ENCODE measurements at places on chromosomes 16 and 17. TPM values are rescaled to one million over a fixed set of nuclear protein-coding genes. Genes with fewer than 3 reads are reported as not detected.

The PRR35 gene
- not detected for total RNA-seq

- DNase-seq, result no peak
These were observed 11.2 kb downstream of the NCBP3 start for GRCh38 chr17:3834811-3835210.

- DNase-seq, result no peak
These were observed 20.0 kb downstream of the SLC43A2 start for GRCh38 chr17:1608676-1609075.

DNA sequence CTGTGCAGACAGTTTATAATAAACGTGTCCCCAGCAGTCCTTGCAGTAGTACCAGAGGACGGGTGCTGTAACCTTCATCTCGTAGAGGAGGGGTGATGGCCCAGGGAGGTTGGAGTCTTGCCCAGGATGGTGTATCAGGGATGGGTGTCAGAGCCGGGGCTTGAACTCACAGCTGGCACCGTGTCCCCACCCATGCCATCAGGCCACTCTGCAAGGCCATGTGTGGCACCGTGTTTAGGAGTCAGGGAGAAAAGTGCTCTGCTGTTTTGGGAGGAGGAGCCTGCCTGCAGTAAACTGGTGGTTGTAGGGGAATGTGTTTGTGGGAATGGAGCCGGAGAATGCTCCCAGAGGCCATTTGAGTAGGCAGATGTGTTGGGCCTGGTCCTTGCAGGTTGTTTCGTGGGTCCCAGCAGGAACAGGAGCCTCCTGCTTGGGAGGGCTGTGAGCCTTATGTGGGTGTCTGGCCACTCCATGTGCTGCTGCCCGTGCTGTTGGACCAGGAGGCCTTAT is 1.7 kb downstream of the ADORA2B start:
- DNase-seq, result no peak

- DNase-seq, result no peak
These were observed 8.5 kb upstream of the WNT9B start for GRCh38 chr17:46842835-46843234.
